ENCODE measurements at places on chromosomes 4 and X.

GRCh38 chr4:13584481-13584880 lies 40.2 kb upstream of the NKX3-2 start:
- DNase-seq, result no peak

DNA sequence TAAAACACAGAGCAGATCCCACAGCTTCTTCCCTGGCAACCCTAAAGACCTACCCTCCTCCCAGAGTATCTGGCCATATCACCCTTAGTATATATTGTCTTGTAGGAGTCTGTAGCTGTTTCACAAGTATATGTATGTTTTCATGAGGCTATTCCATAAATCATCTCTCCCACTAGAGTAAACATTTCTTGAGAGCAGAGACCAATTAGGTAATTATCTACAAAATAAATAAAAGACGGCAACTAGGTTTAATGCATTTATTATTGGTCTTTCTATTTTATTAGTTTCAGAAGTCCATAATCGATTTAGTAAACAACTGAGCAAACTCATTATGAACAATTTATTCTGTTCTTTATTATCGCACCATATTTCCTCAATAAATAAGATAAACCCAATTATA lies 7.0 kb downstream of the ACOT9 start:
- no peak for DNase-seq

DNA sequence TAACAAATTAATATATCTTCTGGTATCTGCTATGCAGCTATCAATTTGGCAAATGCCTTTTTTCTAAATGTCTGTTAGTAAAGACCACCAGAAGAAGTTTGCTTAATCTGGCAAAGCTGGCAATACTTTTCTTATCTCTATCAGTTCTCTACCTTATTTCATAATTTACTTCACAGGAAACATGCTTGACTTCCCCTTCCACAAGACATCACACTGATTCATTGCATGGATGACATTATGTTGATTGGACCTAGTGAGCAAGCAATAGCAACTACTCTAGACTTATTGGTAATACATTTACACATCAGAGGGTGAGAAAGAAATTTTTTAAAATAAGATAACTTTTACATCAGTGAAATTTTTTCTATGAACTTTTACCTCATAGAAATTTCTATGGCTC lies 66.0 kb upstream of the RLIM start:
- no peak for DNase-seq

DNA sequence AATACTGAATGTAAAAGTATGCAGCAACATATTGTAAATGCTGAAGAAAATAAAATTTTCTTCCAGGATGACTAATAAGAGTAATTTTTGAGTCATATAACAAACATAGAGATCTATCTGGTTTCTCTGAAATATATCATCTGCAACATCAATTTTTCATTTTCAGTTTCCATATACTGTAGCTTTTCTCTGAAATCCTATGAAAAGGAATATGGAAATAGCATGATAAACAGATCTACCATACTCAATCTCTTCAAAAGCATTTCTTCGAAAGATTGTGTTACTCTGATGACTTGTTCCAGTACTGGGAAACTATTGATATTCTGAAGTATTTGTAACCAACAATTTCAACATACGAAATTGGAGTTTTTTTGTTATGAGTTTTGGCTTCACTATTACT lies 1156.7 kb downstream of the FAM133A start:
- no peak for DNase-seq

- DNase-seq, result no peak
These were observed 4.6 kb upstream of the RAB9A start for GRCh38 chrX:13684361-13684760.

DNA sequence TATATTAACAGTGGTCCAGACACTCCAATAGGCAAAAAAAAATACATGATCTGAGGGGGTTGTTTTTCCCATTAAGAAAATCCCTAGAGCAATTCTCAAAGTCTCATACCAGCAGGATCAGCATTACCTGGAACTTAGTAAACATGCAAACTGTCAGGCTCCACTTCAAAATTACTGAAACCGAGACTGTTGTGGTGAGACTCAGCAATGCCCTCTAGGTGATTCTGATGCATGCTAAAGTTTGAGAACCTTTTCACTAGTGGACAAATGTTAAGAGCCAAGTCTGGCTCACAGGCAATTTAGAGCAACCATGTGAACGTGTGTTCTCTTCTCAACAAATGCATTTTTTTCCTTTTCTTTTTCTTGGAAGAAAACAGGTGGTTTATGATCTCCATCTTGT lies 30.2 kb downstream of the NEK1 start:
- no peak for DNase-seq

- no peak for DNase-seq
These were observed 97.5 kb downstream of the QDPR start for GRCh38 chr4:17414392-17414791.

DNA sequence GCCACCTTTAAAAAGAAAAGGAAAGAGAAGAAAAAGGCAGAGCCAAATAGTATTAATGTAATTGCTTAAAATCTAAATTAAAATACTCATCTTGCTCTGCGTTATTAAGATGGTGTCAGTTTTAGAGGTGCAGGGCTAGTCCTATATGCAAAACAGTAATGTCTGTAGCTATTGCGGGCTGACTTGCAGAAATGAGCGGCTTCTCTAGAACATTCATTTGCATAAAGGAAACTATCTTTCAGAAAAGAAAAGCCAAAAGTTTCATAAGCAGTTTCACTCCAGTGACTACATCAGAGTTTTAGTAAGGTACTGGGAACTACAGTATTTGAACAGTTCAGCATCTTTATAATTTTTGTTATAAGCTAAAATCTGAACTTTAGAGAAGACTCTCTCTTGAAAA lies 6.0 kb downstream of the SMAD1 start:
- DNase-seq, result peak; percentile 26

DNA sequence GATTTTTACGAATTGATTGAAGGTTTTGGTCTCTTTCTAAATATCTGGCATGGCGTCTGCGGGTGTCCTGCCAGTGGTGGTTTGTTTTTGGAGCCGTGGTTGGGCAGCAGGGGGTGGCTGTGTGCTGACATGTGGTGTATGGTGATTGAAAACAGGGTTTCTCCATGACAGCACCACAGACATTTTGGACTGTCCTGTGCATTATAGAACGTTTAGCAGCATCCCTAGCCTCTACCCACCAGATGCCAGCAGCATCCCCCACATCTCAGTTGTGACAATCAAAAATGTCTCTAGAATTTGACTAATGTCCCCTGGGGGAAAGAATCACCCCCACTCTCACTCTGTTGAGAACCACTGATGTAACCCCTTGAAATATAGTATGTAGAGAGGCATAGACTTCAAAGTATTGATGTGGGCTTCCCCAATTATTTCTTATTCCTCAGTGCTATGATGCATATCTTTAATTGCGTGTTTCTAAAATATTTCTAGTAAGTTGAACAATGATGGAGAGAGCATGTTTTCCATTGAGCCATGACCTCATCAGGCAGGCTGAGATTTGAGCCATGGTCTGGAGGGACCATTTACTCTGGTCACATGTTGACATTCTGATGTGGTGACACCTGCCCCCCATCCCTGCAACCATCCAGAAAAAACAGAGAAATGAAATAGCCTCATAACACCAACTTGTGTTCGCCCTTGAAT lies 77.4 kb upstream of the MID1 start:
- no peak for DNase-seq

DNA sequence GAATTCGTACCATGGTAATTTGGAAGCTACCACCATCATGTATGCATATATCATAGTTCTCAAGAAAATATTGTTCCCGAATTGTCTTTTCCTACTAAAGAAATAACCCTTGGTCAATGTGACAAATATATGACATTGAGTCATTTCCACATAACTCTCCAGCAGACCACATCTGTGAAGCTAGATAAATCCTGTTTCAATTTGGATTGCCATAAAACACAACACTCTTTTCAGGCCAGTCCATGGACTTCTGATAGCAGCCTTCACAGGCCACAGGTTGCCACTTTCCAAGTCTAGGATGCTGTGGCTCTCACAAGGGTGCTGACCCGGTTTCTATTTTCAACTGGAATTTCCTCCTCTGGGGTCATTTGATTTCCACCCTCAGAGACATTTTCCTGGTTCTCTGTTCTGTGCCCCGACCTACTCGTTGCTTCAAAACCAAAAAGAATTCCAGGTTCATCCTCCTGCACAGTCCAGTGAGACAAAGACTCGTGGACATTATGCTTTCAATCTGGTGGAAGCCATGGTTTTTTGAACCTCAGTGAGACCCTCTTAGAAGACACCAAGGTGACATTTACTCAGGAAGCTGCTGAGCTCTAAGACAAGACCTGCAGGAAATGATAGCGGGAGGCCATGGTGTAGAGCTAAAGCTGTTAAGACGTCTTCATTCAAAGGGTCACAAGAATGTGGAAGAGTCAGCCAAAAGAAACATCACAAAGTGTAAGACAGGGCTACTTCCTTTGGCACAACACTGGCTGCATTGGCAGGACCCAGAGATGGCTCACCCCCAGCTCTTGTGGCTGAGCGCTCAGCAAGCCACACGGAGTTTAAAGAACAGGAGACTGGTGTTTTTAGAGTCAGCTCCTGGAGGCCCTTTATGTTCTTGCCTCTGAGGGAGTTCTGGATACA lies 119.8 kb downstream of the AMELX start:
- no peak for DNase-seq

GRCh38 chr4:7828793-7829301 lies 110.8 kb downstream of the AFAP1 start:
- no peak for DNase-seq

DNA sequence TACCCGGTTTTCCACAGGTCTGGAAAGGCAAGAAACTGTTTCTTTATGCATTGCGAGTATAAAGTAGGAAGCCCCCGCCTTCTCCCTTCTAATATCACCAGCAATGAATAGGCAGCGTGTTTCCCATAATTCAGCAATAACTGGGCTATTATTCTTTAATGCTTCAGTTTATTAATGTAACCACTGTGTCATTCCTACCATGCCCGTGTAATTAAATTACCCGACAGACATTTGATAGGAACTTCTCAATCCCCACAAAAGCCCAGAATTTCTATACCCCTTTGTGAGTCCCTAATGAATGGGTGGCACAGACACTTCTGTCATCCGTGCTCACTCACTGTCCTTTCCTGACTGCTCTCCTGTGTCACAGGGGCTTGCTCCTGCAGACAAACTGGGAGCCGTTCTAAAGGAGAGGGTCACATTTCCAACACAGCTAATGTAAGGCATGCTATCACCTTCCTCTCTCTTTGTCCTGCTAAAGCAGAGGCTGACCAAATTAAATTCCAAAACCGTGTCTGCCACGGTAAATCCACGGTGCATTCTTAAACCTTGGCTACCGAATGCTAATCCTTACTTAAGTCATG lies 108.5 kb upstream of the MID1 start:
- no peak for DNase-seq

DNA sequence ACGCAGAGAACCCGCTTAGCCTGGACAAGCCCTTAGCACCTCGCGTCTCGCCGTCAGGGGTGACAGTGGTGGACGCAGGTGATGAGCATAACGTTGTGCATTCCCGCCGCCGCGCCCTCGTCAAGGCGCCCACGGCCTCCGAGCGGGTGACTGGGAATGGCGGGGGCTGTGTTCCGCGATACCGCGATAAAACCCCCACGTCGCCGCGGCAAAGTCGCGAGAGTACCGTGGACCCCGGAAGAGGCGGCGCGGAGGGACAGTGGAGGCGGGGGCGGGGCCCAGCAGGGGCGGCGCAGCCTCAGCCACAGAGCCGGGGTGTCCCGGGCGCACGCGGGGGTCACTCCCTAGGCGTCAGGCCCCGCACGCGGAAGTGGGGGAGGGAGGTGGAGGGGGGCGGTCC lies 53.8 kb downstream of the ZFYVE28 start:
- peak; percentile 71 for DNase-seq

GRCh38 chr4:76498550-76498949 lies 63.5 kb downstream of the SHROOM3 start:
- no peak for DNase-seq

DNA sequence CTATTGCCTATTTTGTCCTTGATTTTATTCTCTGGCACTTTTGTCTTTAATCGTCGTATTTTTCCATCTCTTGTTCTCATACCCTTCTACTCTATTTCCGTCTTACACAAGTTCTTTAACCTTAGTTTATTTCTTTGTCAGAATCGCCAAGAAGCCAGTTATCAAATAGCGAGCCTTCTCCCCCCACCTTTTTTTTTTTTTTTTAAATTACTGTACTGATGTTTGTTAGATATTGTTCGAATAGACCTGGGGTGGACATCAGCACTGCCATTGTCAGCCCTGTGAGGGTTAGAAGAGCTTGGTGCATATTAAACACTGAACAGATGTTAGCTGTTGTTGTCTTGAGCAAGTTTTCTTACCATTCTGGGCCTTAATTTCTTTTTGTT lies 1.2 kb downstream of the SPCS3 start:
- DNase-seq, result no peak

GRCh38 chr4:26051240-26051639 lies 137.2 kb downstream of the SMIM20 start:
- no peak for DNase-seq

Data from activated naive CD4-positive, alpha-beta T cell treated with anti-CD3 and anti-CD28 coated beads, Interleukin-2, amount 50 U/mL, for 16 hours (primary cell).